ENCODE measurements at places on chromosomes 2 and 18. TPM values are rescaled to one million over a fixed set of nuclear protein-coding genes. Genes with fewer than 3 reads are reported as not detected.

The HOXD13 gene
- 1.4 TPM for total RNA-seq

The SH3RF3 gene
- 0.16 TPM for total RNA-seq

The ZEB2 gene
- not detected for total RNA-seq

The AP1S3 gene
- 16.3 TPM for total RNA-seq

The EMX1 gene
- 0.23 TPM for total RNA-seq

The RUFY4 gene
- total RNA-seq: not detected

The RNPEPL1 gene
- 57.9 TPM for total RNA-seq

The SLC38A11 gene
- total RNA-seq: 5.3 TPM

DNA sequence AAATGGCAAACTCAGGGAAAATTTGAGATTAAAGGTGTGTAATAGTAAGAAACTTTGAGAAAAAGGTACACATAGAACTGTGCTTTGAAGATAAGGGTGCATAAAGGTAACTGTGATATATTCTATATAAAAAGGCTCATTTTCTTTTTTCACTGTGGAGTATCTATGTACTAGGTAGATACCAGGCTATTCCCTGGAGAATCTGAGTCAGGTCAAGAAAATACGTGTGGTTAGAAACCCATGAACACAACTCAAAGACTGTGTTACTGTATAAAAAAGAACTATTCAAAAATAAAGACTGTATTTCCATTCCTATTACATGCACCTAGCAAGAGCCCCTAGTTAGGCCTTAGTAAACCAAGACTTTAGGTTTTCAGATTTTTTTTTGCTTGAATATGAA is 100.1 kb upstream of the GRB14 start:
- no peak for DNase-seq

- no peak for DNase-seq
These were observed 27.6 kb downstream of the CTDP1 start for GRCh38 chr18:79707239-79707638.

GRCh38 chr2:118856978-118857676 is 9.7 kb upstream of the EN1 start:
- no peak for DNase-seq

GRCh38 chr2:240105982-240106381 is 30.1 kb downstream of the COPS9 start:
- DNase-seq: no peak

- DNase-seq: no peak
These were observed 75.7 kb downstream of the TRIM43 start for GRCh38 chr2:95667480-95667879.

GRCh38 chr2:121336528-121337294 is 51.7 kb upstream of the TFCP2L1 start:
- no peak for DNase-seq

DNA sequence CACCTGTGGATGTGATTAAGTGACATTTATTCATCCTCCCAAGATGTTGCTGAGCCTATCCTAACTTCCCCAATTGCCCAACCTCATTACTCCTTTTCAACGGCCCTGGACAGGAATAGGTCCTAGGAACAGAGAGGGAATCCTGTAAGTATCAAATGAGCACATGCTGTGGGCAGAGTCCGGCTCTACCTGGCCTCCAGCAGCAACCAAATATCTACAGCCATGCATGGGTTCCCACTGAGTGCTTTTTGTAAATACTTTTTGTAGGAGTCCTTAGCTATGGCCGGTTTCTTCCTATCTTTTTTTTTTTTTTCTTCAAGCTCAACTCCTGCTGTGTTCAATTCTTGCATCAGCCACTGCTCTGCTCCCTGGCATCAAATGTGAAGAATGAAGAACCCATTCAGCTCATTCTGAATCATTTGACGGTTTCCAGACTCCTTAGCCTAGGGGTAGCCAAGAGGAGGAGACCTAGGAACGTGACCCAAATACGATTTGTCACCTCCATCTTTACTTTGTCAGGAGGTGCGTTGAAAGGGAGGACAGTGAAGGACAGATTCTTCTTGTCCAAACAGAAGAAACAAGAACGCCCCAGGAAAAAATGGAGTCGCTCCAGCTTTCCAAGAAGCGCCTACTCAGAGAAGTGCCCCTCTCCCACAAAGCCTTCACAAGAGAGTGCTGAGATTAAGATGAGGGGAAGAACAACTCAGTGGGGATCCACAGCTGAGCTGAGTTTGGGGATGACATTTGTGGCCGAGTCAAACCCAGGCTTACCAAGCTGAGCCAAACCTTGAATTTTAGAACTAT is 46.7 kb upstream of the LCLAT1 start:
- no peak for DNase-seq

DNA sequence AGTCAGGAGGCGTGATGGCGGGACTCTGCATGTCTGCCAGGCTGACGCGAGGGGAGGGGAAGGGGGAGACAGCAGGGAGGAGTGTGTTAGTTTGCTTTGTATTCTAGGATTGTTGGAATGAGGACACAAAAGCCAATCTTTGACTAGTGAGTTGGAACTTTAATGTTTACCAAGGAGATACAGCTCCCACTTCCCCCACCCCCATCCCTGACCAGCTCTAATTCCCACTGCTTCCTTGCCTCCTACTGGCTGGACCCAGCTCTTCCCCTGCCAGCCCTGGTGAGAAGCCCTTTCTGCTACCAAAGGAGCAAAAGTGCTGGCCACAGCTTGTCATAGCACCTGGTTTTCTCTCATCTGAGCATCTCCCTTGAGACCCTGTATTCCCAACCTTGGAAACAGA is 84.5 kb downstream of the CELF4 start:
- DNase-seq: no peak

DNA sequence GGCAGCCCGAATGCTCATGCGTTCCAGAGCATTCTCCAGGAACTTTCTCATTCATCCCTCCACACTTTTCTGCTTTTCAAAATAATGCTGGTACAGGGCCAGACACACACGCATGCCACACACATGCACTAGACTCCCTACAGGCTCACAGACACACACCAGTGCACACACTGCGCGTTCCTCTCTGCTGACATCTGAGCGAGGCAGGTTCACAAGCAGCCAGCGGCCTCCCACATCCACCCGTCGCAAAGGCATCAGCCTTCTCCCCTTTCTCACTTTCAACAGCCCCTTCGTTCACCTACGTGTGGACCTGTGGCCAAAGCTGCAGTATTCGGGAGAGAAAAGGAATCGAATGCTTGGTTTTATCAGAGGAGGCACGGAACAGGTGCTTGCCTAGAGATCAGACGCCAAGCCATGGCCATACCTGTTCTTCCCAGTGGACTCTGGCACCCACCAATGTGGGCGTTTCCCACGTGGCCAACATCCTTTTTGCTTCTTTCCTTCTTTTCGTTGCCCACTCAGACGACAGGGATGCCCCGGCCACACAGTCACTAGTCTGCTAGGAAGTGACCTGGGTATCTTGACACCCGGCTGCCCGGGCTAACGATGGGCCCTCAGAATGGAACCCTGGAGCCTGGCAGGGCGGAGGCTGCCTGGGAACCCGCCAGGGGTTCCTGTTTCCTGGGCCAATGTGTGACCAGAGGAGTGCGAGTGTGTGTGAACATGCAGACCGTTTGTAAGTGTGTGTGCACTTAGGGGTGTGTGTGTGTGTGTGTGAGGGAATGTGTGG is 85.8 kb upstream of the ID2 start:
- no peak for DNase-seq

- peak; percentile 31 for DNase-seq
These were observed 102.5 kb upstream of the ITPRID2 start for GRCh38 chr2:181788897-181789555.

DNA sequence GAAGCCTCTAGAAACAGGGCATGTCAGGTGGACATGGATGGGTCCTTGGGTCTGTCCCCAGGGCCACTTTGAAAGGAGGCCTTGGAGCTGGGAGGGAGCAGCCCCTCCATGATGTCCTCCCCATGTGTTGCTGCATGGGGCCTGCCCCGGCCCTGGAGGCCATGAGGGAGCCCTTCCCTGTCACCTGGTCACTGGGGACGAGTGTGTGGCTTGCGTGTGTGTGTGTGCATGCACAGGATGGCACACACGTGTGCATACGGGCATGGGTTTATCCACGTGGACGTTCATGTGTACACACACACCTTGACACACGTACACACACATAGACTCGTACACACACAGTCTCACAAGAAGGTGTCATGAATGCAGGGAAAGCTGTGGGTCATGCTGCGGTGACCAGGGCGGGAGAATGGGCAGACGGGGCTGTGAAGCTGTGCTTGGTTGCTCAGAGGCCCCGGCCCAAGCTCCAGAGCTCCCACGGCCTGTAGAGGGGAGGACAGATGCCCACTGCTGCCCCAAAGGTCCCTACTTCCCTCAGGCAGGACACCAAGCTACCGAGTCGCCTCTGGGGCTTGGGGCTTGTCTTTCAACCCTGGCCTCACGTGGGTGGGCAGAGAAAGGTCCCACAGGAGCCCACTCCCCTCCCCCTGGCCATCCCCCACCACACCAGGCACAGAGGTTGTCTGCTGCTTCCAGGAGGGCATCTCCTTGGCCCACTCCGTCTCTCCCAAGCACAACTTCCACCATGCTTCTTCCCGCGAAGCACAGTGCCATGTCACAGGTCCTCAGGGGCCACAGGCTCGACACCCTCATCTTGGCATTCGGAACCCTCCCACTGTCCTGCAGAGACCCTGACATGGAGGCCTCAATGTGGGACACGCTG is 42.3 kb upstream of the GPC1 start:
- no peak for DNase-seq

- peak; percentile 37 for DNase-seq
These were observed 1.1 kb upstream of the ONECUT2 start for GRCh38 chr18:57433934-57434535.

GRCh38 chr18:21978546-21979170 is 190.7 kb upstream of the GATA6 start:
- DNase-seq: no peak

GRCh38 chr2:172095146-172095904 is 7.4 kb downstream of the DLX2 start:
- DNase-seq: peak; percentile 69

Data from HT-29 (cell line).